Adrenal gland (tissue), 19 donors: ENCODE measurements at places on chromosomes 12 and 14. TPM values are rescaled to one million over a fixed set of nuclear protein-coding genes. Genes with fewer than 3 reads are reported as not detected.

ZNF26 gene
- total RNA-seq: 8.9 TPM

- H3K4me1 ChIP-seq: no peaks in the 10 kb centered on the region
- no peak for DNase-seq
- H3K27me3 ChIP-seq: no peaks in the 10 kb centered on the region
- H3K36me3 ChIP-seq: no peaks in the 10 kb centered on the region
- H3K27ac ChIP-seq: no peak overlapping the region
Observed at GRCh38 chr12:86914721-86915120, 658.5 kb upstream of the MGAT4C start.

DNA sequence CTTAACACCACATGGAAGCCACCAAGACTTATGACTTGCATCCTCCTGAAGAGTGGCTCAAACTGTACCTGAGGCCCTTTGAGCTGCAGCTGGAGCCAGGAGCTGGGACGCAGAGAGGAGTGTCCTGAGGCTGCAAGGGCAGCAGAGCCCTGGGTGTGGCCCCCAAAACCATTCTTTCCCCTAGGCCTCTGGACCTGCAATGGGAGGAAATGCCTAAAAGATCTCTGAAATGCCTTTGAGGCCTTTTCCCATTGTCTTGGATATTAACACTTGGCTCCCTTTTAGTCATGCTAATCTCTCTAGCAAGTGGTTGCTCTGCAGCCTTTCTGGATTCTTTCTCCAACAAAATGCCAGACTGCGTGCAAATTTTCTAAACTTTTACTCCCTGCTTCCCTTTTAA, 156.1 kb downstream of the SLC38A4 start:
- H3K36me3 ChIP-seq: no peaks in the 10 kb centered on the region
- no peaks in the 10 kb centered on the region for H3K27me3 ChIP-seq
- no peak for DNase-seq
- no peak overlapping the region for H3K27ac ChIP-seq
- no peak overlapping the region for H3K4me3 ChIP-seq
- no peaks in the 10 kb centered on the region for H3K4me1 ChIP-seq

USP44 gene
- total RNA-seq: 0.69 TPM

CCDC38 gene
- total RNA-seq: not detected

OR4L1 gene
- total RNA-seq: not detected

CYP46A1 gene
- 2.1 TPM for total RNA-seq

- no peaks in the 10 kb centered on the region for H3K27me3 ChIP-seq
- no peaks in the 10 kb centered on the region for H3K4me1 ChIP-seq
- no peak for DNase-seq
- no peak overlapping the region for H3K4me3 ChIP-seq
- H3K27ac ChIP-seq: no peak overlapping the region
- H3K36me3 ChIP-seq: no peaks in the 10 kb centered on the region
Observed at GRCh38 chr14:97196336-97196735, 399.2 kb downstream of the VRK1 start.

FBXW8 gene
- total RNA-seq: 16.4 TPM

GRCh38 chr12:20629414-20630156, 65.5 kb upstream of the SLCO1C1 start:
- H3K36me3 ChIP-seq: no peaks in the 10 kb centered on the region
- H3K4me1 ChIP-seq: no peaks in the 10 kb centered on the region
- no peak for DNase-seq
- H3K27ac ChIP-seq: no peak overlapping the region
- no peak overlapping the region for H3K4me3 ChIP-seq

- no peaks in the 10 kb centered on the region for H3K27me3 ChIP-seq
- no peak for DNase-seq
Observed at GRCh38 chr12:97368462-97369163, 94.0 kb upstream of the RMST start.

CTSG gene
- total RNA-seq: 0.32 TPM

- no peaks in the 10 kb centered on the region for H3K4me1 ChIP-seq
- H3K27me3 ChIP-seq: peaks cover 3% of the 10 kb centered on the region
- H3K36me3 ChIP-seq: no peaks in the 10 kb centered on the region
- no peak for DNase-seq
- H3K4me3 ChIP-seq: no peak overlapping the region
Observed at GRCh38 chr14:69910871-69911270, 31.7 kb downstream of the SMOC1 start.

GRCh38 chr14:67510836-67511235, 22.3 kb upstream of the PLEKHH1 start:
- DNase-seq: peak; percentile 71
- peaks cover 67% of the 10 kb centered on the region for H3K4me1 ChIP-seq
- H3K36me3 ChIP-seq: no peaks in the 10 kb centered on the region
- peak overlapping the region; percentile 91 for H3K27ac ChIP-seq
- H3K4me3 ChIP-seq: no peak overlapping the region

- no peaks in the 10 kb centered on the region for H3K4me1 ChIP-seq
- no peak for DNase-seq
- no peaks in the 10 kb centered on the region for H3K36me3 ChIP-seq
- no peaks in the 10 kb centered on the region for H3K27me3 ChIP-seq
- no peak overlapping the region for H3K4me3 ChIP-seq
- H3K27ac ChIP-seq: no peak overlapping the region
Observed at GRCh38 chr14:86858031-86858430, 1135.0 kb downstream of the GALC start.
